ENCODE measurements at places on chromosomes 4 and X. TPM values are rescaled to one million over a fixed set of nuclear protein-coding genes. Genes with fewer than 3 reads are reported as not detected.

The ODAPH gene
- 0.18 TPM for total RNA-seq

The UGT2B7 gene
- 2.4 TPM for total RNA-seq

The SMIM31 gene
- total RNA-seq: not detected

The PPARGC1A gene
- total RNA-seq: not detected

The GPAT3 gene
- 8.5 TPM for total RNA-seq

The PABPC1L2B gene
- not detected for total RNA-seq

The UGDH gene
- total RNA-seq: 238 TPM

The PDGFRA gene
- 82.1 TPM for total RNA-seq

The FOXP3 gene
- not detected for total RNA-seq

Measured in smooth muscle cell of the umbilical artery (primary cell).